ENCODE measurements at places on chromosomes 1 and 21.
A peak's percentile ranks its signal among the peaks of the same experiment; 100 is the strongest.

- no peak for DNase-seq
Measured at GRCh38 chr1:201444792-201445191, 23.3 kb upstream of the TNNI1 start.

- no peak for DNase-seq
Measured at GRCh38 chr1:21149855-21150432, 26.8 kb downstream of the EIF4G3 start.

- no peak for DNase-seq
Measured at GRCh38 chr1:99595041-99595440, 50.9 kb upstream of the PALMD start.

DNA sequence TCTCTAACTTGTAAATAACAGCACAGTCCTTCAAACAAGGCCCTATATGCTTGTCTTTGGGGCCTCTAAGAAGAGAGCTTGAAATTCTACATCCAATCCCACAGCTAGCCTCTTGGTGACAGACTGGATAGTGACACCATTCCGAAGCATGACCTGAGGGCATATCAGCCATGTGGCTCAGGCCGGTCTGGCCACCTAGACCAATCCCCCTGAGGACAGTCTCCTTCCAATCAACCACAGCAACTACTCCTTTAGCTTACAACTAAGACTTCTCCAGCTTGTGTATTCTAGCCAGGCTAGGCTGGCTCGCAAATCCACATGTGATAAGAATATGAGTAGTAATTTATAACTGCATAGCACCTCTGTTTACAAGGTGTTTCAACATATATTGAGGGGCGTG lies 14.0 kb downstream of the BCAR3 start:
- no peak for DNase-seq

DNA sequence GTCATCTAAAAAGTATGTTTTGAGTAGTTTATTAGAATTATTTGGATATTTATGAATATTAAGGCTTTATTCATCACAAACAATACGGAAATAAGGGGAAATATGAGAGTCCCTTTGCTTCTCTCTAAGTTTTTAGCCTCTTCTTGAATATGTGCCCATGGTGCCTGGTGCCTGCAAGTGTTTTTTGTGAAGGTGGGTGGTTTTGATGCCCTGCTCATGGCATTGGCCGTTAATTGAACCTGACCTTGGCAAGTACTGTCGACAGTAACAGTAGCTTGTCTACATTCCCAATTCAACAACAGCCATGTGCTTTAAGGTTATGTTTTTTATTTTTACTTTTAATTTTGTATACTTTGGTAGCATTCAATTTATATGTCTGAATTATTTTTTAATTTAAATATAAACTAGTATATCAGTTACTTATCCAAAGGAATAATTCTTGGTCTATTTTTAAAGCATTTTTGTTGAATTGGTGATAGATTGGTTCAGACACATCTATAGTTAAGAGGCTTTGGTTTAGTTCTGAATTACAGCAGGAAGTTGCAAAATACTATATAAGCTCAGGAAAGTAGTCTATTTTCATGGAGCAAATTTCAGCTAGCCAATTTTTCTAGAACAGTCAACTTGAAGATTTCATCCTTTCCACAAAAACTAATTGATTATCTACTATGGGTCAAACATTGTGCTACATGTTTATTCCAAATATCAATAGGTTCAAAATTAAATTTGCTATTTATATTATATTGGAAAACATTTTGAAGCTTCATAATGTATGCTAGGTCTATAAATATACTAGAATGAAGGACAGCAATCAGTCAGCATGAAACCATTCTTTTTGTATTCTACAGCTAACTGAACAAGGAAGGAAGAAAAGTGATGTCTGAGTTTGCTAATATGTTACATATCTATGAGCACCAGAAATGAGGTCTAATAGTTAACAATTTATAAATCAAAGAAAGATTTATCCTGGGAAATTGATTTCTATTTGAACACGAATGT lies 184.4 kb downstream of the MRPL39 start:
- no peak for DNase-seq

- DNase-seq: no peak
Measured at GRCh38 chr1:246210756-246211155, 296.3 kb downstream of the SMYD3 start.

- no peak for DNase-seq
Measured at GRCh38 chr1:8529901-8530300, 212.0 kb downstream of the SLC45A1 start.

DNA sequence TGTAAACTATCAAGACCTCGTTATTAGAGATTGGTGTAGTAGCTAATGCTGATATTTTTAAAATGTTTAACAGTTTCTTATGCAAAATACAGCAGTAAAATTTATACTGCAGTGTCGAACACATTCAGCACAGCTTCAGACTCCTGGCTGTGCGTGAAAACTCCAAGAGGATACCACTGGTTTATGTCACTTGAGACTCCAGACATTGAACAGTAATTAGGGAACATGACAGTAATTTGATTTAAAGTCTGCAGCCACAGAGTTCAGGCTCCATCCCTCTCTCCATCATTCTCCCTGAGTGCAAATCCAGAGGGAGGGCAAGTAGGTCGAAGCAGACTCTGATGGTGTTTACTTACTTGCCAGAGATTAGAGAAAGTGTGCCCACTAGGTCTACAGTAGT lies 94.2 kb downstream of the AK5 start:
- no peak for DNase-seq

- DNase-seq: no peak
Measured at GRCh38 chr1:66292944-66293343, 241.0 kb upstream of the SGIP1 start.

GRCh38 chr1:53362270-53362669 lies 34.4 kb upstream of the LRP8 start:
- DNase-seq: no peak

- no peak for DNase-seq
Measured at GRCh38 chr1:76477156-76477555, 390.1 kb upstream of the ST6GALNAC5 start.

- no peak for DNase-seq
Measured at GRCh38 chr21:35854281-35854680, 206.0 kb downstream of the SETD4 start.

GRCh38 chr1:46131093-46131492 lies 1.3 kb downstream of the PIK3R3 start:
- no peak for DNase-seq

DNA sequence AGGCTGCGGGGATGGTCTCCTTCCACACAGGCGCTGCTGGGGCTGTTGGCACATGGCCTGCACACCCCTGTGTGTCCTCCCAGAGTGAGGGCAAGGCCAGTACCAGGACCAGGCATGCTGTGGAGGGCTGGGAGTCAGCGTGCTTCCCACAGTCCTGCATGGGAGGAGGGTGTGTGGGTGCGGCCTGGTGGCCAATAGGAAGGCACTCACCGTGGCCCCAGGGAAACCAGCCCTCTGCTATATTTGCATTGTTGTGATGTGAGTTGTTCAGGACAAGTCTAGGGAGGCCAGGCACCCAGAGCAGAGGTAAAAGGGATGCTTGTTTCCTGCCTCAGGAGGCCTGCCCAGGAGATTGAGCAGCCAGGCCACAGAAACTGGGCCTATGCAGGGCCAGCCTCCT lies 59.5 kb downstream of the S100B start:
- no peak for DNase-seq

DNA sequence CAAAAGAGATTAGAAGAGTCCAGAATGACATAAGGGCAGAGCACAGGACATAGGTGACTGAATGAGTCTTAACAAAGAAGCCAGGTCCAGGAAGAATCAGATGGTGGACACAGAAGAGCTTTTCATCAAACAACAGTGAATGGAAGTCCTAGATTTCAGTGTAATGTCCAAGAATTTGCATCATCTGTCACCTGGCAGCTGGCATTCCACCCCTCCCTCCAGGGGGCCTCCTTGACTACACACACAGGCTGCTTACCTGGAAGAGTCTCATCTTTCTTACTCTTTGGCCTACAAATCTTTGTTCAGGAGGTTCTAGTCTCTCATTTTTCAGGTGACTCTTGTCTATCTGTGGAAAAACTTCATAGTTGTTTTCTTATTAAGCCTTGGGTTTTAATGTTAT lies 36.2 kb downstream of the GORAB start:
- no peak for DNase-seq

DNA sequence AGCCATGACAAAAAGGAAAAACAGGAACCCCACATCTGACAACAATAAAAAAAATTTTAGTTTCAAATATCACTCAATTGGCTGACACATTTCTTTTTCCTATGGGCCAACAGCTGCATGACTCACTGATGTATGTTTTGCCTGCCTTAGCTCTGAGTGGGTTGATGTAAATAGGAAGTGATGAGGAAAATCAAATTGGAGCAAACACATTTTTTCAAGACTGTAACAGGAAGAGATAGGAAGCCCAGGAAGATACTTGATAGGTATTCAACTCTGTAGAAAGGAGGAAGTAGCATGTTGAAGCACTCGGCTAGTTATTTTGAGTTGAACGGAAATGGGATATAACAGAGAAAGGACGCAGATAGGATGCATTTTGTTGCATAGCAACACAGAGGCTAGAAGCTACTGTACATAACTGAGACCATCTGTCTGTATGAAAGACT lies 168.0 kb upstream of the NR5A2 start:
- no peak for DNase-seq

DNA sequence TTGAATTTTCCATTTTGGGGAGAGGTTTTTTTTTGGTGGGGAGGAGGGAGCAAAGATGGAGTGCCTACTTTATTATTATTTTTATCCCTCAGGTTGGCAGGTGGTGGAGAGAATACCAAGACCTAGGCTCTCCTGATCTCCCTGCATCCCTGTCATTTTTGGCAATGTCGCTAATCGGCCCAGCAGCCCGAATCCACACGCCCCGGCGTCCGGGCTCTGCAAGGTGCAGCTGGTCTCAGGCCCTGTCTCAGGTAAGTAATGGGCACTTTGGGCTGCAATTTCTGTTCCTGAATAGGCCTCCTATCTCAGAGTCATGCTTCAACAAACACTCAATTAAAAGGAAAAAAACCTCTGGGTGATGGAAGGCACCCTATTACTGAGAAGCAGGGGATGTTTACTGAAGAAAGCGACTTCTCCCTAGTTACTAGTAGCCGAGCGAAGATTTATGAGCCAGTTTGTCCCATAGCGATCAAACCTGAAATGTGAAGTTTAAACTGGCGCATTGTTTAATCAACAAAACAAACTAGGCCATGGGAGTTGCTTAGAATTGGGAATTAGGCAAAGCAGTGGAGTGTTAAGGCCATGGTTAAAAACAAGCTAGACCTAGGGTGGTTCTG lies 137.8 kb downstream of the RWDD3 start:
- DNase-seq: no peak

DNA sequence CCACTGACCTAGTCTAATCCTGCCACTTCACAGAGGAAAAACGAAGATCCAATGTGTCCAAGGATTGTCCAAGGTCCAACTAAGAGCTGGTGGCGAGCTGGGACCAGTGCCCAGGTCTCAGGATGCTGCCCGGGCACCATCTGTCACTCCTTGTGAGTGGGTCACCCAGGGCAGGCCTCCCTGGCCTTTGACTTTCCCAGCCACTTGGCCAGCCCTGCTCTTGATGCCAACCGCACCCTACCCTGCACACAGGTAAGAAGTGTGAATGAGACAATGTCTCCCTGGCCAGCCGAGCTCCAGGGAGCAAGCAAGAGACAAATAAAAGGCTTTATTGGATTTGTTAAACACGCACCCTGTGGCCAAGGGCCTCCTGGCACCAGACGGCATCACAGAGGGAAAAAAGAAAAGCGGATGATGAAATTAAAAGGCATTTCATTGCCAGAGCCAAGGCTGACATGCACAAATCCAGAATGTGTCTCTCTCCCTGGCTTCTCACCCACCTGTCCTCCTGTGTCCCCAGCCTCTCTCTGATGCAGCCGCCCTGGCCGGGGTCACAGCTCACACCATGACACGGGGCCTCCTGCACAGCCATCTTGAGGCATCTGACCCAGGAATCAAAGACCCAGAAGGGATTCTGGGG lies 72.8 kb downstream of the CAMK2N1 start:
- DNase-seq: no peak

GRCh38 chr1:36377791-36378492 lies 7.8 kb downstream of the STK40 start:
- no peak for DNase-seq

DNA sequence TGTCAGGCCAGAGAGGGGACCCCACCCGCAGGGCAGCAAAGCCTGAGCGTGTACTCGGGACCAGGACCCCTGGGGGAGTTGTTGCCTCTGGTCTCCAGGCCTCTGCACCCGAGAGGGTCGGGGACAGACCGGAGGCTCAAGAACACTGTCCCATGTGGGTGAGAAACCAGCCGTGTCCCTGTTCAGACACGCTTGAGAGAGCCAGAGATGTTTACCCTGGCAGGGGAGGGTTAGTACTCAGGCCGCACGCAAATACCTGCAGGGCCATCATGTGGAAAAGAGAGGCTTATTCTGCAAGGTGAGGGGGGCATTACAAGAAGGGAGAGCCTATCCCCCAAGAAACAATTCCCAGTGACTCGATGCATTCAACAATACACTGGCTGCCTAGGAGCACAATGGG lies 74.0 kb upstream of the ARHGEF16 start:
- DNase-seq: no peak

- DNase-seq: no peak
Measured at GRCh38 chr1:36199934-36200741, 24.1 kb upstream of the THRAP3 start.

- no peak for DNase-seq
Measured at GRCh38 chr1:229832695-229833094, 206.6 kb downstream of the URB2 start.

GRCh38 chr1:228029281-228029680 lies 22.5 kb downstream of the WNT3A start:
- no peak for DNase-seq

GRCh38 chr1:27136998-27137542 lies 17.9 kb downstream of the SLC9A1 start:
- peak; percentile 82 for DNase-seq

DNA sequence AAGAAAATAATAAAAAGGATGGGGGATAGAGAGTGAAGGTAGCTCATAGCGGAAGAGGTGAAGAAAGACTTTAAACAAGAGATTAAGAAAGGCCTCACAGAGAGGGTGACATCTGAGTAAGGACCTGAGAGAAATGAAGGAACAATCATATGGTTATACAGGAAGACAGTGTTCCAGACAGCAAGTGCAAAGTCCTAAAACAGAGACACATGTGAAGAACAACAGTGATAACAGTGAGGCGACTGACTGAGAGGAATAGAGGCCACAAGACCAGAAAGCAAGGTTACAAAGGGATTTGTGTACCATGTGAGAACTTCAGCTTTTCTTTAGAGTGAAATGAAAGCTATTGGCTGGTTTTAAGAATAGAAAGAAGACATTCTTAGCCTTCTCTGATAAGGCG lies 141.6 kb upstream of the PALMD start:
- no peak for DNase-seq

GRCh38 chr1:212628813-212629415 lies 20.4 kb downstream of the ATF3 start:
- DNase-seq: no peak

GRCh38 chr1:116679091-116679827 lies 11.7 kb upstream of the IGSF3 start:
- no peak for DNase-seq

Data from activated naive CD8-positive, alpha-beta T cell treated with anti-CD3 and anti-CD28 coated beads, Interleukin-2, amount 50 U/mL, for 24 hours (primary cell).